ENCODE measurements at places on chromosomes 7 and 10.

- DNase-seq: no peak
These were observed 68.6 kb upstream of the CACNB2 start for GRCh38 chr10:18071591-18071990.

DNA sequence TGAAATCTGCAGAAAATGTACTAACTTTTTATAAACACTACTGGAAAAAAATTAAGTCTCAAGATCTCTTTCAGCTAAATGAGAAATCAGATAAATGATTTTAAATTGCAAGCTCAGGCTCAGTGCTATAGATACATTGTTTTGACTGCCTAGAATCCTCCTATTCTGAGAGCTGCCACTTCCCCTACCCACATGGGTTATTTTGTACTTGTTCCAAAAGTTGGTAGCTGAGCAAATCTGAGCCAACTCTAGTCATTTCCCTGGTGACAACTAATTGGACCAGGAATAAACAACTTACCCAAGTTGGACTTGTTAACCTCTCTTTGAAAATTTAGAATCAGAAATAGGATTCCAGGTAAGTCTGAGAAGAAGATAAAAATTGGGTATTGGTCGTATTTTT lies 202.1 kb downstream of the MBL2 start:
- DNase-seq: no peak

- DNase-seq: no peak
These were observed 322.0 kb downstream of the FRMD4A start for GRCh38 chr10:14008740-14009080.

DNA sequence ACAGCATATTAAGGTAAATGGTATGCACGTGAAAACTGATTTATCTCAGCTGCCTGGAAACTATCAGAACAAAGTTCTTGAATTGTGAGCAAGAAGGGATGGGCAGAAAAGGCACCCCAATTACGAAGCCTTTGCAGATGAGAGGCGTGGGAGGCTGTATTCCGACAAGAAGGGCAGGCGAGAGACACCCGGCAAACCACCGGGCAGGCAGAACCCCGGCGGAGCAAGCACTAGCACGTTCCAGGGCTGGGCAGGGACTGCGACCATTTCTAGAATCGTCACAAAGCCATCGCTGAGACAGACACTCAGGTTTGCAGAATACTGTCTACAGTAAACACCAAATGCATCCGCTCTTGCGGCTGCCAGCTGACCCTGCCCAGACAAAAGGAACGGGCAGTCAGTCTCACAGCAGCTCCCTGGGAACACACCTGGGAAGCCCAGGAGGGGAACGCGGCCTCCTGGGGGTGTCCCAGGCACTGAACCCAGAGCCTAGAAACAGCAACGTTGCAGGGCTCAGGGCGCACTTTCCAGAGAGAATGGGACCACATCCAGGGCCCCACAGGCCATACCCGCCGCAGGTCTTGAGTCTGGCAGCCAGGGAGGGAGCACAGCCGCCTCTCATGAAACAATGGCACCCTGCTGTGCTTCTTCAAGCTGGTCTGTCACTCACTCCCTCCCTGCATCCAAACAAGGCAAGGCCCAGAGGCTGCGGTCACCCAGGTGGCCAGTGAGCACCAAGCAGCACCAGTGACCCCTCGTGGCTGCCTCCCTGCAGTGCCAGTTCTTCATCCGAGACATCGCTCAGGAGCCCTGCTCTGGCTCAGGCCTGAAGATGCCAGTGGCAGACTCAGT lies 261.9 kb downstream of the PTPRN2 start:
- DNase-seq: no peak

GRCh38 chr10:77699080-77699645 lies 61.6 kb upstream of the KCNMA1 start:
- no peak for DNase-seq

- DNase-seq: no peak
These were observed 69.1 kb downstream of the SLIT1 start for GRCh38 chr10:97116462-97117162.

- no peak for DNase-seq
These were observed 132.5 kb downstream of the IMMP2L start for GRCh38 chr7:111429781-111430180.

DNA sequence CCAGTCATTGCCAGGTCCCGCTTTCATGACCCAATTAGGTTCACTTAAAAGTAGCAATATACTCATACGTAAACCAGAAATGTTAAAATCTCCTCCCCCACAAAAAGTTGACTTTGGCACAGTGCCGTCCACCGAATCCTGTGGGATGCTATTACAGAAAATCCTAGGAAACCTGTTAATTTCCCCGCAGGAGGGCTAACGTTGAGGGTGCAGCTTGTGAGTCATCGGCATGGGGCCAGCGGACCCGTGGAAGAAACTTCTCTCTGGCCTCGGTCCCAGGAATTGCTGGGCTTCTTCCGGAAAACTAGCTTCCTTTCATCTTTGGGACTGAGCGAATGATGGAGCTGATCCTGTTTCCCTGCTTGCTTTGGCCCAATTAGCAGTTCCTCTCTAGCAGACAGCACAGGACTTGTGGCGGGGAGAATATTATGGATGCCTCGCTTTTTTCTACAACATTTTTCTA lies 13.5 kb downstream of the CRYGN start:
- DNase-seq: no peak

DNA sequence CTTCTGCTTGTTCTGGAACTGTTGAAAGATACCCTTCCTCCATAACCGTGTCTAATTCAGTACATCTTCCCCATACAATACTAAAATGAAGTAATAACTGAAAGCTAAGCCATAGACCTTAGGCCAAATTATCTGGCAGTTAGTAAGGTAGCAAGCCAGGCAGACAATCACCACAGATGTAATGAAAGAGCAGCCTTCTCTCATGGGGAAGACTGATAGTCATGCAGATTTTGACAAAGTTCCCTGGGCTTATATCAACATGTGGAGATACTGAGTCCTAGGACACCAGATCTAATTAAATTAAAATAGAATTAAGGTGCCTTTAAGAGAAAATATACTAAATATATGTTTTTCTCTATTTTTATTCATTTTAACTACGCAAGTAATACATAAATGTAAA lies 61.5 kb downstream of the PON1 start:
- DNase-seq: no peak

GRCh38 chr10:89518108-89518507 lies 17.3 kb downstream of the SLC16A12 start:
- no peak for DNase-seq

DNA sequence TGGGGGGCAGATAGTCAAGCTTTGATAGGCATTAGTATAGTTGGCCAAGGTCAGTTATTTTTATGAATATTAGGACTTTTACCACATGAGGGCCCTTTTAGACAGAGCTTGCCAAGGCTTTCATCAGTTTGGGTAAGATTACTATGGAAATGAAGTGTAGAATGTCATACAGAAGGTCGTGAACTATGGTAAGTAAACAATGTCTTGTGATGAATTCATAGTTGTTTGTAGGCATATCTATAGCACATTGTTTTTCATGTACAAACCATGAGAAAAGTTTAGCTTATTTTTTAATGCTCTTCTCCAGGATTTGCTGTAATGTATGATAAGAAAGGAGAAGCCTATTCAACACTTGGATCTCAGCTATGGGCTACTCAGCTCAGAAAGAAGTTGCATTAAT lies 4.3 kb downstream of the OR2A2 start:
- no peak for DNase-seq

- DNase-seq: peak; percentile 5
These were observed 54.7 kb upstream of the ANTXRL start for GRCh38 chr10:46232084-46232483.

GRCh38 chr10:78718032-78718572 lies 350.7 kb upstream of the ZMIZ1 start:
- DNase-seq: no peak

GRCh38 chr10:64813391-64813790 lies 1292.2 kb downstream of the REEP3 start:
- DNase-seq: no peak

DNA sequence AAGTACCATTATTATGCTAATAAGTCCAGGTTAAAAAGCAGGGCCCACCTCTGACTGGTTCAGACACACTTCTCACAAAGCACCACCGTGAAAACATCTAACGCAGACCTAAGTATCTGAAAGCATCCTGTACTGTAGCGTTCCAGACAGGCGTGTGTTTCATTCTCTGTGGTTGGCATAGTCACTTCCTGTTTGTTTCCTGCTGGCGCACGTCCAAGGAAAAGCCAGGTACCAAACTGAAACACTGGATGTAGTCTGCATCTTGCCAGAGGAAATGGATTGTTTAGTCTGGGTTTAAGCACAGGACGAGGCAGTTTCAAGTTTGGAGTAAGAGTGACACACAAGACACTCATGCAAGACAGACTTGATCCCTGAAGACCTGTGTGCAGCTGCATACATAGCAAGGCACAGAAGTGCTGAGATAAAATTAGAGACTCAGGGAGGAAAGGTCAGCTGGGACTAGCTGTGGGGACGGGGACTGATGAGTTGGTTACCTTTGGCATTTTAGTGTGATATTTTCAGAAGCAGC lies 23.3 kb downstream of the BPGM start:
- DNase-seq: peak; percentile 78

DNA sequence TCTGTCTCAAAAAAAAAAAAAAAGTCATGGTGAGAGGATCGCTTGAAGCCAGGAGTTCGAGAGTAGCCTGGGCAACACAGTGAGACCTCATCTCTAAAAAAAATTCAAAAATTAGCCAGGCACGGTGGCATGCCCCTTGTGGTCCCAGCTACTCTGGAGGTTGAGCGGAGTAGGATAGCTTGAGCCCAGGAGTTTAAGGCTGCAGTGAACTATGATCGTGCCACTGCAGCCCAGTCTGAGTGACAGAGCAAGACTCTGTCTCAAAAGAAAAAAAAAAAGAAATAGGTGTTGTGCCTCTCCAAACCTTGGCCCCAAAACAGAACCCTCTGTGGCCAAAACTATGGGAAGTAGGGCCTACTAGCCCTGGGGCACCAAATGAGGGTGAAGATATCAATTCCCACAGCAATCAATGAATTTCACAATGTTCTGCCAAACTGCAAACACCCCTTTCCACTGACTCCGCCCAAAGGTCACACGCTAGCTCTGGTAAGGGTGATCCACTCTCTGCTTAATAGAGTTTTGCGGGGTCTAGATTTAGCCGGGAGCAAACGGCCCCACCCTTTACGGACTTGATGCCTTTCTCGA lies 16.9 kb downstream of the SSC4D start:
- DNase-seq: no peak

DNA sequence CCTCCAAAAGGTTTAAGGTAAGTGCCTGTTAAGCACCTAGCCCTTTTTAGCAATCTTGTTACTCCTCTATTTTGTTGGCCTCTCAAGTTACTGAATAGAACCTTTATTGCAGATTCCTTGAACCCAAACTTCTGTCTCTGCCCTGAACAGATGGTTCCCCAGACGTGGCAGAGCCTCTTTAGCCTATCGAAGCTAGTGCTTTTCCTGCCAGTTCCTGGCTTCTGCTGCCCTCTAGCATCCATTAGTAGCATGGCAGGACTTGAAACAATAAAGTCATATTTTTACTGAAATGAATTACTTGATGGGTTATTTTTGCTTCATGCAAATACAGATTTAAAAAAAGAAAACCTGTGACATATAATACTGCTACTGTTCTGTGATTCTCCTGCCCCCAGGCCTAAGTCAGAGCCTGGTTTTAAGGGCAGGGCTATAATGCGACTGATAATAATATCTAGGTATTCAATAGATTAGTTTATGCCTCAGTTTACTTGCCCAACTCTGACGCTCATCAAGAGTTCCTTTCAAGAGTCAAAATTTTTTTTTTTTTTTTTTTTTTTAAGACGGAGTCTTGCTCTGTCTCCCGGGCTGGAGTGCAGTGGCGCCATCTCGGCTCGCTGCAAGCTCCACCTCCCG lies 84.3 kb upstream of the PHF14 start:
- DNase-seq: peak; percentile 40

DNA sequence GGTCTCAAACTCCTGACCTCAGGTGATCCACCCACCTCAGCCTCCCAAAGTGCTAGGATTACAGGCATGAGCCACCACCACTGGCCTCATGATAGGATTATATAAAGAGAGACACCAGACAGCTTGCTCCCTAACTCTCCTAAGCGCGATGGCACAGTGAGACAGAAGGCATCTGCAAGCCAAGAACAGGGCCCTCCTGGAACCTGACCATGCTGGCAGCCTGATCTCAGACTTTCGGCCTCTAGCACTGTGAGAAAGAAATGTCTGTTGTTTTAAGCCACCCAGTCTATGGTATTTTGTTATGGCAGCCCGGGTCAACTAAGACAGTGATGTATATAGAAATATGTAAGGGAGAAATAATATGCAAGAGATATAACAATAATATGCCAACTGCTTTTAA lies 51.2 kb downstream of the SRPK2 start:
- no peak for DNase-seq

GRCh38 chr7:100021297-100021696 lies 5.9 kb downstream of the ZKSCAN1 start:
- no peak for DNase-seq

- DNase-seq: no peak
These were observed 180.5 kb downstream of the NRP1 start for GRCh38 chr10:33153968-33154327.

- peak; percentile 78 for DNase-seq
These were observed at the start of gene ADCK2 for GRCh38 chr7:140672382-140673062. Gene ADCK2, plus strand, starts transcription at chr7:140672945. Its CDS starts 386 bp downstream, at chr7:140673331.

GRCh38 chr10:110356628-110357245 lies 52.0 kb upstream of the SMNDC1 start:
- DNase-seq: peak; percentile 85

DNA sequence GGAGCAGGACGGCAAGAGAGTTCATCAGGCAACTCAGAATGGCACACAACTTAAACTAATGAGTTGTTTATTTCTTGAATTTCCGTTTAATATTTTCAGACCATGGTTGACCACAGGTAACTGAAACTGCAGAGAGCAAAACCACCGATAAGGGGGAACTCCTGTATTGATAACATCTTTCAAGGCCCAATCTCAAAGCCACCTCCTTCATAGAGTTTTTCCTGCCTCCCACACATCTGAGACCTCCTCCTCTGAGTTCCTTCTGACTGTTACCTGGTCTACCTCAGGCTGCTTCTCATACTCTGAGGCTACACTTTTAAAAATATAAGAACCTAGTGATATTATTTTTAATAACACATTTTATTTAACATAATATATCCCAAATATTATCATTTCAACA lies 341.5 kb upstream of the NPVF start:
- no peak for DNase-seq

DNA sequence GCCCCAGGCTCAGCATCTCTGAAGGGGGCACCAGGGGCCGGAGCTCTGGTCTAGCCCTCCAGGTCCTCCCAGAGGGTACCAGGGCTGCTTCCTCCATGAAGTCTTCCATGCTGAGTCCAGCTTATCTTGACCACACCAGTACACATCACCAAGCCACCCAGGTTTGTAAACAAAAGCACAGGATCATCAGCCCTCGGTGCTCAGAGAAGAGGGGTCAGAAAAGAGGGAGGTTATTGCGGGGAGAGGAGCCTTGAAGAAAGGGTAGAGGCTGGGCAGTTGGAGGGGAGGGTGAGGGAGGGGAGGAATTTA lies 23.9 kb downstream of the AQP1 start:
- no peak for DNase-seq

DNA sequence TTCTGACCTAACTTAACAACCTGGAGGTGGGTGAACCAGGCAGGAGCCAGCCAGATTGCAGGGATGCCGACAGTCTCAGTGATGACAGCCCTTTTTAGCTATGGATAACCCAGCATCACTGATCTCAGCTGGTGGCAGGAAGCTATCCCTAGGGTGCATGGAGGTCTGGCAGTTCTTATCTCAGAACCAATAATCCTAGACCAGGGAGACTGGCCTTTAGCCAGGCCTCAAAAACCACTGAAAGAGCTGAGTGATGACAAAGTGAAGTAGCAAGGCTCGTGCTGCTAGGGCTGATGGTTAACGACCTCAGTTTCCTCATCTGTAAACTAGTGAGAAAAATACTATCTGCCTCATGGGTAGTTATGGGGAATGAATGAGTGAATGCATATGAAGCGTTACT lies 112.5 kb downstream of the RALA start:
- peak; percentile 45 for DNase-seq

GRCh38 chr7:106108991-106109390 lies 3.1 kb downstream of the SYPL1 start:
- DNase-seq: no peak

Data from activated T-cell treated with anti-CD3 and anti-CD28 coated beads, Interleukin-2, amount 50 U/mL, for 48 hours (primary cell).